ENCODE measurements at places on chromosomes 7 and 10. TPM values are rescaled to one million over a fixed set of nuclear protein-coding genes. Genes with fewer than 3 reads are reported as not detected.

Gene GNGT1
- not detected for total RNA-seq

Gene HIPK2
- 29.4 TPM for total RNA-seq

Gene RPEL1
- not detected for total RNA-seq

Gene HOXA3
- not detected for total RNA-seq

Gene DGKB
- not detected for total RNA-seq

Gene CDK1
- 91.4 TPM for total RNA-seq

Gene MRC1
- not detected for total RNA-seq

Gene NKX2-3
- not detected for total RNA-seq

Gene LRRD1
- not detected for total RNA-seq

Gene TACC2
- total RNA-seq: not detected

Gene OPN4
- not detected for total RNA-seq

Gene CXCL12
- not detected for total RNA-seq

Gene HILPDA
- total RNA-seq: 10.4 TPM

Gene AKR1D1
- total RNA-seq: not detected

Gene ADARB2
- total RNA-seq: 0.37 TPM

Gene ASB10
- total RNA-seq: not detected

Gene TRDMT1
- 9.1 TPM for total RNA-seq

Gene CNTNAP2
- not detected for total RNA-seq

Gene KLF14
- total RNA-seq: not detected

Gene LIPN
- not detected for total RNA-seq

Gene PDSS1
- 18.1 TPM for total RNA-seq

Gene ZDHHC6
- 51.6 TPM for total RNA-seq

Gene HOXA11
- not detected for total RNA-seq

Gene EPHA1
- total RNA-seq: 0.66 TPM

Gene RUFY2
- total RNA-seq: 16.1 TPM

Gene CYP26C1
- not detected for total RNA-seq

Gene MYL10
- total RNA-seq: not detected

Gene STEAP1B
- total RNA-seq: 0.41 TPM

Gene FMC1
- total RNA-seq: 3.9 TPM

Gene TUBAL3
- total RNA-seq: not detected

Gene CH25H
- total RNA-seq: not detected

Gene OR6V1
- total RNA-seq: not detected

Gene UTF1
- not detected for total RNA-seq

Gene ACSM6
- total RNA-seq: not detected

Gene C7orf57
- not detected for total RNA-seq

Gene PARP12
- 172 TPM for total RNA-seq

Gene WDR86
- not detected for total RNA-seq

Gene ENKUR
- 0.12 TPM for total RNA-seq

Gene FAS
- total RNA-seq: 87.8 TPM

Gene BEND7
- not detected for total RNA-seq

Gene FRMPD2
- not detected for total RNA-seq

Gene HYCC1
- 64.2 TPM for total RNA-seq

Gene SLC25A40
- 42.1 TPM for total RNA-seq

Gene SEMA4G
- 0.85 TPM for total RNA-seq

Gene RNF32
- 3.7 TPM for total RNA-seq

Gene KCNH2
- total RNA-seq: 0.91 TPM

Gene CPA2
- total RNA-seq: not detected

Gene MKLN1
- total RNA-seq: 44.2 TPM

Gene SLC12A9
- 52.4 TPM for total RNA-seq

Gene THSD7A
- not detected for total RNA-seq

Gene FFAR4
- total RNA-seq: not detected

Gene GIMAP6
- 170 TPM for total RNA-seq
